Inflammatory macrophage treated with lipopolysaccharide for 1 hour (primary cell): ENCODE measurements at places on chromosomes 3 and 15.

- no peak for DNase-seq
These were observed 79.1 kb downstream of the AQR start for GRCh38 chr15:34890424-34890823.

DNA sequence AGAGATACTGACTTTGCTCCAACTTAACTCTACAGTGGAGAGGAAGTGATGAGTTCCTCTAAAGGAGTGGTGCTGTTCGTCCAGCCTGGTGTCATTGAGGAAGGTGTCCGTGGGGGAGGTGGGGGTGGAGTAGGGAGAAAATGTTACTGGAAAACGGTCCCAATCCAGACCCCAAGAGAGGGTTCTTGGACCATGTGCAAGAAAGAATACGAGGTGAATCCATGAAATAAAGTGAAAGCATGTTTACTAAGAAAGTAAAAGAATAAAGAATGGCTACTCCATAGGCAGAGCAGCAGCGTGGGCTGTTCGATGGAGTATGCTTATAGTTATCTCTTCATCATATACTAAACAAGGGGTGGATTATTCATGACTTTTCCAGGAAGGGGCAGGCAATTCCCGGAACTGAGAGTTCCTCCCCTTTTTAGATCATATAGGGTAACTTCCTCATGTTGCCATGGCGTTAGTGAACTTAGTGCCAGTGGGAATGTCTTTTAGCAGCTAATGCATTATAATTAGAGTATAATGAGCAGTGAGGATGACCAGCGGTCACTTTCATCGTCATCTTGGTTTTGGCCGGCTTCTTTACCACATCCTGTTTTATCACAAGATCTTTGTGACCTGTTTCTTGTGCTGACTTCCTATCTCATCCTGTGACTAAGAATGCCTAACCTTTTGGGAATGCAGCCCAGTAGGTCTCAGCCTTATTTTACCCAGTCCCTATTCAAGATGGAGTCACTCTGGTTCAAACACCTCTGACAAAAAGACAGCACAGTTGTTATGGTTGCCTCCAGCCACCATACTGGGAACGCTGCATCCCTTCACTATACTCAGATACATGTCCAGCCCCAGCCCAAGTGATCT, 38.6 kb downstream of the CLEC3B start:
- DNase-seq: peak; percentile 99

DNA sequence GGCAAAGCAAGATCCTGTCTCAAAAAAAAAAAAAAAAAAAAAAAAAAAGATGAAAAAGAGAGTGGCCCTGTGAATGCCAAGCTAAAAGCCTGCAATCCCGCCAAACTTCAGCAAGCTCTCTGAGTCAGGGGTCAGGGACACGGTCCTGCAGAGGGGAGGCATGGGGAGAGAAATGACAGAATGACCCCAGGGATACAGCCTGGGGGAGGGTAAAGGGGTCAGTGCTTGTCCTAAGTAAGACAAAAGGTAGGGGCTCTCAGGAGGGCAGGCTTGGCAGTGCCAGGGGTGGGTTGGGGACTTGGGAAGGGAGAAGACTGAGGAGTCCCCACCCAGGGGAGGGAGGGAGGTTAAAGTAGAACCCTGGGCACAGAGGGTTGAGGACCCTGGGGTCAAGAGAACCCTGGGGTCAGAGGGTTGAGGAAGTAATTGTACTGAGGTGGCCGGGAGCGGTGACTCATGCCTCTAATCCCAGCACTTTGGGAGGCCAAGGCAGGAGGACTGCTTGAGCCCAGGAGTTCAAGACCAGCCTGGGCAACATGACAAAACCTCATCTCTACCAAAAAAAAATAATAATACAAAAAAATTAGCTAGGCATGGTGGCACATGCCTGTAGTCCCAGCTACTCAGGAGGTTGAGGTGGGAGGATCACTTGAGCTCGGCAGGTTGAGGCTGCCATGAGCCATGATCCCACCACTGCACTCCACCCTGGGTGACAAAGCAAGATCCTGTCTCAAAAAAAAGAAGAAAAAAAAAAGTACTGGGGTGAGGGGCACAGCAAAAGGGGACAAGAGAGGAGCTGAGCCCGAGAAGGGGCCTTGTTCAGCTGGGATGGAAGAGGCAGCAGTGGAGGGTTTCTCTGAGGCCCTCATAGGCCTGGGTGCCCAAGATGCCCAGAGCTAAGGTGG, 5.2 kb upstream of the SEMA3B start:
- no peak for DNase-seq

- no peak for DNase-seq
These were observed 46.4 kb downstream of the POMGNT2 start for GRCh38 chr3:43059456-43059855.

GRCh38 chr3:134302674-134303073, 52.0 kb upstream of the RYK start:
- no peak for DNase-seq

DNA sequence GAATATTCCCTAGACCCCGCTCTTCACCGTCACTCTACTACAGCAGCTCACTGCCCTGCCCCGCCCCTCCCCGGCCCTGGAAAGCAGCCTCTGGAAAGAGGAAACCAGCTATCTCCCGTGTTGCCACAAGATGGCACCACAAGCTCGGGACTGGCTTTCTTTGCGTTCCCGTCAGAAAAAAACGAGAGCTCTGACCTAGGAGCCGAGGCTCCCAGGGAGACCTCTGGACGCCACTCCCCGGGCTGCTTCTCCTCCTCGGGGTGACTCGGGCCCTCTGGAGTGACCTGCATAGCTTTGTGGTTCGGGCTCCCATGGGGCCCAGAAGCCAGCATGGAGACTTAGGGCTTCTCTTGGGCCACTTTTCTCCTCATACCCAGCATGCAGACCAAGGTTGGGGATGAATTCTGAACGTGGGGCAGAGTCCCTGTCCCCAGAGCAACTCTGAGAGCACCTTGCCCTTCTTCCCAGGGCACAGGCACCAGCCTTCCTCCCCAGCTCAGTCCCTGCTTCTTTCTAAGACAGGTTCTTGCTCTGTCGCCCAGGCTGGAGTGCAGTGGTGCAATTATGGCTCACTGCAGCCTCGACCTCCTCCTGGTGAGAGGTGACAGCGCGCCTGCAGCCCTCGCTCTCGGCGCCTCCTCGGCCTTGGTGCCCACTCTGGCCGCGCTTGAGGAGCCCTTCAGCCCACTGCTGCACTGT, 19.0 kb downstream of the STOML1 start:
- peak; percentile 95 for DNase-seq

GRCh38 chr3:61608072-61608471, 46.7 kb downstream of the PTPRG start:
- DNase-seq: no peak

DNA sequence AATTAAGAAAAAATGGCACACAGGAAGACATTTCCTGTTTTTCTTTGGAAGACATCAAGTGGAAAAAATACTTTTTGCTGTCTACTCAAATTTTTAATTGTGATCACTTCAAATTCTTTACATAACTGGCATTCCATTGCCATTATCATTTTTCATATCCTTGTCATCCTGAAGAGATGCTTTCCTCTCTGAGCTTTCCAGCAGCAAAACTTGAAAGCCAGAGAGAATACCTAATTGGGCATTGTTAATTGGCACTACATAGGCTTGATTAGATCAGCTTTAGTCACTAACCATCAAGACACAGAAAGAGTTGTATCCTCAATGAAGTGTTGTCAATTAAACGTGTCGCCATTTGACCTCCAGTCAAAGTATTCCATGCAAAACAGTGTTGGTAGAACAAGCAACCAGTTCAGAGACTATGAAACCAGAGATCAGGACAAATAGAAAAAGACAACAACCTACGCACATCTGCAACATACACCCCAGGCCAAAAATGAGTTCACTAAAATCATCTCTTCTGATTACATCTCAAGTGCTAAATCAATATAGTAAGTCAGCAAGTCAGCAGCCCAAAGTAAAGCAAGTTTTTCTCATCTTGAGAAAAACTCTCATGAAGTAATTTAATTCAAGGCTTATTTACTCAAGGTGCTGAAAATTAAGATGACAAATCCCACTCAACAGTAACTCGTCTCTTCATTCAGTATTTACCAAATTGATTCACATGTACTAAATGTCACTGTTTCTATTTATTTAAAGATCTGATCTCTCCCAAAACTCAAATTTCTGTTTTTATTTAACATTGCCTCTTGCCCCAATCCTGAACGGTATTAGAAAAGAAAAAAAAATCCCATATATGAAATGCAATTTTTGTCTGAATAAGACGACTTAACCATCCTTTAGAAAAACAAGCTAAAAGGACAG, 123.0 kb downstream of the SUCLG2 start:
- no peak for DNase-seq

GRCh38 chr3:36945333-36945980, 603 bp upstream of the TRANK1 start:
- no peak for DNase-seq

GRCh38 chr3:165389064-165389463, 192.9 kb upstream of the SLITRK3 start:
- DNase-seq: no peak

- DNase-seq: no peak
These were observed 227.2 kb upstream of the ROBO2 start for GRCh38 chr3:76812649-76813242.

- no peak for DNase-seq
These were observed 42.0 kb upstream of the KCNH8 start for GRCh38 chr3:19106307-19106706.

DNA sequence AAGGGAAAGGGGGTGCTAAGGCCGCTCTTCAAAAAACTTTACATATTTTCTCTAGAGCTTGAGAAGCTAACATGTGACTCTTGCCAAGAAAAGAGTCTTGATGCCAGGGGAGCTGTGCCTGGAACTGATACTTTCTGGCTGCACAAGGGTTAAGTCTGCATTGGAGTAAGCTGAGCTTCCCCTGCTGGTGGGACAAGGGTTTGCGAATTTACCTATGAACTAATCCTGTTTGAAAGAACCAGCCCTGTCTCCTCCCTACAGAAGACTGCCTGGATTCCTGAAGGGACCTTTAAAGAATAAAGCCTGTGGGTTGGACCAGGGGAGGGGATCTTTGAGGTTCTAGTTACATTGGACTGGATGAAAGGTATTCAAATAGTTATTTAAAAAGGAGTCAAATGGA, 58.3 kb upstream of the EPHA3 start:
- DNase-seq: no peak

DNA sequence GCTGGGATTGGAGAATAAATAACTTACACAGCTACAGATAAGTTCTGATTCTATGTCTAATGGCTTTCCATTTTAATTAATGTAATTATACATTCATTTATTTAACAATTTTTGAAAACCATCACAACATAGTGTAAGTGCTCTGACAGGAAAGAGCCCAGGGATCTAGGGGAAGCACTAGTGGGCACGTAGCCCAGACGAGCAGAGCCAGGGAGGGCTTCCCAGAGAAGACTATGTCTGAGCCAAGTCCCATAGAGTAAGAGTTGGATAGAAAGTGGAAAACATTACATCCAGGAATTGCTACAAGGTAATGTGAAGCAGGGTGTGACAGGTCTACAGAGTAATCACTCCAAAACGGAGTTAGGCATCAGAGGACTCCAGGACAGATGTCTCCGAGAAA, 2.9 kb upstream of the HGD start:
- DNase-seq: no peak

DNA sequence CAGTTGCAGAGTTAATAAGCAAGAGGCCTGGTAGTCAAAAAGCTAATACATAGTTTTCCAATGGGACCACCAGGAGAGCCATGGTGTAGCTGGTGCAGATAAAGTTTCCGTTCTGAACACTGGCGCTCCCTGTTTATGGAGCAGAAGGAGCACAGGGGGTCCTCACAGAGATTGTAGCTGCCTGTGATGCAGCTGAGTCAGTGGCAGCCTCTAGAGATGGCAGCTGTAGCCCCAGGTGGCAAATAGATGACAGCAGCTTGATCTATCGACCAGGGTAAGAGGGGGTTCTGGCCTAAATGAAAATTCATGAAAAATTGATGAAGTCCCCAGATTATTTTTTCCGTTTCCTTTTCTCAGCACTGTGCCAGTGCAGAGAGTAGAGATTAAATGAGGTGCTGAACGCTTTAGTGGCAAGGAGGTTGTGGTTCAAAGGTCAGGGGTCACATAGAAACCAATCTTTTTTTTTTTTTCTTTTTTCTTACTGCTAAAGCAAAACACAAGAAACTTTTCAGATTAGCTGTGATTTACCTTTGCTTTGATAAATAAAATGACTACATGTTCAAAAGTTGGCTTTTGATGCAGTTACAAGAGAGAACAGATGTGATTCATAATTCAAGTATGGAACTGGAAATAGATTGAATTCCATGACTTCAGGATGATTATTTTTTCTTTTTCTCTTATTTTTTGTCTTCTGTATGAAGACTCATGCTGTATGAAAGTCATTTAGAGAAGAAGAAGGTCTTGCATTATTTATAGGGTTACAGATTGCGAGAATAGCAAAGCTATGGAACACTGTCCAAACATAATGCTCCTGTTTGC, 63.3 kb downstream of the ROBO2 start:
- no peak for DNase-seq

- peak; percentile 44 for DNase-seq
These were observed 63.3 kb downstream of the ZNF106 start for GRCh38 chr15:42427429-42428223.

DNA sequence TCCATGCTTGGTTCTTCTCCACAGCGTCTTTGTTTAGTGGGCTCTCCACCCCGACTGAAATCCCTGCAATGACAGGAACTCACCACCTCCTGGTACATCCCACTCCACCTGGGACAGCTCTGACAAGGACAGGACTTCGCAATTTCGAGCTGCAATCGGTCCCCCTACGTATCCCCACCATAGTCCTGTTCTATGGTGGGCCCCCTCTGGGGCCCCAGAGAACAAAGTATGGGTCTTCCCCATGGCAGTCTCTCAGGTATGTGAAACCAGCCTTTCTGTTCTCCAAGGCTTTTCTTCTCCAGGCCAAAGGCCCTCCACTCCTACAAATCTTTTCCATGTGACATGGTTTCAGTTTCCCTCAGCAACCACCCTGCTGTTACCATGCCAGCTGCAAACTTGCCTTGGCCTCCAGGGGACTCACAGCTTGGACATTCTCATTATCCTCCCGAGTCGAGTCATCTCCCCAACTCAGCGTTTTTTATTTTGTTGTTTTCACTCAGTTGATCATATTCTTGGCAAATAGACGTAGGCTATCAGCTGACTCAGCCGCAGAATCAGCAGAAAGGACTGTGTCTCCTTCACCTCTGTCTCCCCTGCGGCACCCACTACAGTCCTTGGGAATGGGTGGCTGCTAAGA, 233.3 kb downstream of the OPA1 start:
- no peak for DNase-seq

DNA sequence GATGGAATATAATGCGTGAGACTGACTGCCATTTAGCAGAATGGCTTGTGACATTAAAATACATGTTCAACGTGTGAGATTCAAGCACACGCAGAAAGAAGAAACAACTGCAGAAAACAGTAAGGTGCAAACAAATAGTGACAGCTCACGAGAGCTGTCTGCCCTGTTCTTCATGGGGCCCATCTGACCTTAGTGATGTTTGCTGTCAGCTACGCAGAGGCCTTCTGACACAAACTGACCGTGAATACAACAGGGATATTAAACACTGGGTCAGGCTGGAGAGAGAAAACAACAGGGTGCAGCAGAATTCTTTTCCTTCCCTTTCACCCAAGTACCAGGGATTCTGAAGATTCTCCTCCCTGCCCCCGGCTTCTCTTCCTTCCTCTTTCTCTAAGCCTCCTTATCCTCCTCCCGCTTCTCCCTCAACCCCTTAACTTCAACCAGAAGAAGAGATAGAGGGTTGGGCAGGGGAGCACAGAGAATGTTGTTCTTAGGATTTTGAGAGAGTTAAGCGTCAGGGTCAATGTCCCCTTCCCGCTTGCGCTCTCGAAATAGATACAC, 2.1 kb downstream of the TNFAIP8L3 start:
- no peak for DNase-seq

- no peak for DNase-seq
These were observed 34.9 kb upstream of the CMC1 start for GRCh38 chr3:28206479-28206878.

GRCh38 chr3:178787960-178788359, 251.7 kb downstream of the KCNMB2 start:
- DNase-seq: no peak

- no peak for DNase-seq
These were observed 72.8 kb downstream of the FNDC3B start for GRCh38 chr3:172112078-172112733.
